ENCODE measurements at places on chromosomes 7 and 10. TPM values are rescaled to one million over a fixed set of nuclear protein-coding genes. Genes with fewer than 3 reads are reported as not detected.

- no peak overlapping the region for H3K4me3 ChIP-seq
- no peak for DNase-seq
- no peaks in the 10 kb centered on the region for H3K27me3 ChIP-seq
These were observed 115.8 kb upstream of the SEC61G start for GRCh38 chr7:54874804-54875203.

The LAMB4 gene
- 0.13 TPM for total RNA-seq

The TEX47 gene
- total RNA-seq, result not detected

DNA sequence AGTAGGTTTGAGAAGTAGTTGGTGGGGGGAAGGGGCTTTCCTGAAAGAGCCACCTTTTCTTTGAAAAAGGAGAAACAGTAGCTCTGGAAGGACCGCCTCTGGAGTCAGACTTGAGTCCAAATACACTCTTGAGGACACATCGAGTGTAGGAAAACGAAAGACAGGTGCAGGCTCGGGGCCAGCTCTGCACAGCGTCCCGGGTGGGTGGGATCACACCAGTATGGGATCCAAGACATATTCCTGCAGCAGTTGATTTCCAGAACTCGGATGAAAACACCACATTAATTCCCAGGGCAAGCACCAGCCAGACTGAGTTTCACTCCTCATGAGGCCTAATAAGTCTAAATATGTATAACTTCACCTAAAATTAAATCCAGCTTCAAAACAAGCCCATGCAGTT, 61.4 kb downstream of the ASB13 start:
- no peaks in the 10 kb centered on the region for H3K27me3 ChIP-seq
- H3K4me3 ChIP-seq, result no peak overlapping the region
- peaks cover 35% of the 10 kb centered on the region for H3K4me1 ChIP-seq
- H3K27ac ChIP-seq, result peak overlapping the region; percentile 60
- peak; percentile 71 for DNase-seq

The SVOPL gene
- total RNA-seq, result not detected

DNA sequence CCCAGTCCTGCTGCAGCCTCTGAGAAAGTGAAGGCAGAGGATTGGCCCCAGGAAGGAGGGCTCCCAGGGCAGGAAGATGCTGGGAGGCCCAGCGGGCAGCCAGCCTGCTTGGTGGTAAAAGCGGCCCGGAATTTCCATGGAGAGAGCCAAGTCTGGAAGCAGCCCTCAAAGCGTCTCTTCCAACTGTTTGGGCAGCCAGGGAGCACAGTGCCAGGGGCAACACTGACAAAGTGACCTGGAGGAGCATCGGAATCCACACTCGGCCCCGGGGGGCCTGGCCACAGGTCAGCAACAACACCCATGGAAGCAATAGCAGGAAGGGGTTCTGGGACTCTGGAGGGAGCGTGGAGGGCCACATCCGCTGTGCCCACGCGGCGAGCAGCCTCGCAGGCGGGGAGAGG, 63.2 kb upstream of the FGFR2 start:
- no peaks in the 10 kb centered on the region for H3K36me3 ChIP-seq
- no peak overlapping the region for H3K27ac ChIP-seq
- no peaks in the 10 kb centered on the region for H3K4me1 ChIP-seq
- H3K4me3 ChIP-seq, result no peak overlapping the region
- no peaks in the 10 kb centered on the region for H3K27me3 ChIP-seq

GRCh38 chr7:95693551-95694333, 78.6 kb upstream of the DYNC1I1 start:
- H3K36me3 ChIP-seq, result no peaks in the 10 kb centered on the region
- H3K27me3 ChIP-seq, result no peaks in the 10 kb centered on the region

- H3K27me3 ChIP-seq, result no peaks in the 10 kb centered on the region
- H3K36me3 ChIP-seq, result no peaks in the 10 kb centered on the region
- H3K4me1 ChIP-seq, result no peaks in the 10 kb centered on the region
- H3K4me3 ChIP-seq, result no peak overlapping the region
- no peak for DNase-seq
These were observed 45.3 kb downstream of the TACC2 start for GRCh38 chr10:122034149-122034756.

- H3K36me3 ChIP-seq, result no peaks in the 10 kb centered on the region
- no peak for DNase-seq
- H3K27me3 ChIP-seq, result no peaks in the 10 kb centered on the region
- H3K4me1 ChIP-seq, result peaks cover 4% of the 10 kb centered on the region
- no peak overlapping the region for H3K4me3 ChIP-seq
These were observed 9.9 kb upstream of the DOCK1 start for GRCh38 chr10:126895214-126895781.

DNA sequence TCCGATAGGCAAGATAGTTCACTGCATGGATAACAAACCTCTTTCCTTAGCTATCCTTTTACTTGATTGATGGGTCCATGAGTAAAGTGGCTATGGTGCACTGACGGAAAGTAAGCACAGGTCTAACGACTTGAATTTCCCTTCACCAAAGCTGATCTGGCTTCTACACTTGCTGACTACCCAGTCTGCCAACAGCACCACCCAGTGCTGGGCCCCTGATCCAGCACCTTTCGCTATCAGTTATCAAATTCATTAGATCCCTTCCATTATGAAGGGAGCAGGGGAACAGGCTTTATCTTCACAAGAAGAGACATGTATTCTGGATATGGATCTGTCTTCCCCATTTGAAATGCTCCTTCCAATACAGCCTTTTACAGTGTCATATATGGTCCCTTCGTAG, 855.9 kb downstream of the GRID1 start:
- H3K36me3 ChIP-seq, result no peaks in the 10 kb centered on the region
- H3K27me3 ChIP-seq, result no peaks in the 10 kb centered on the region
- H3K4me1 ChIP-seq, result no peaks in the 10 kb centered on the region
- no peak overlapping the region for H3K4me3 ChIP-seq

The CPA2 gene
- total RNA-seq, result 0.44 TPM

The CALY gene
- total RNA-seq, result not detected

- no peak overlapping the region for H3K27ac ChIP-seq
- no peaks in the 10 kb centered on the region for H3K36me3 ChIP-seq
- no peak overlapping the region for H3K4me3 ChIP-seq
- no peaks in the 10 kb centered on the region for H3K27me3 ChIP-seq
- DNase-seq, result no peak
These were observed 13.8 kb downstream of the AKR1C1 start for GRCh38 chr10:4977025-4977424.

- no peak overlapping the region for H3K4me3 ChIP-seq
- no peak for DNase-seq
- peaks cover 2% of the 10 kb centered on the region for H3K4me1 ChIP-seq
- no peak overlapping the region for H3K27ac ChIP-seq
- no peaks in the 10 kb centered on the region for H3K27me3 ChIP-seq
These were observed 265.4 kb downstream of the CREB5 start for GRCh38 chr7:28677668-28678067.

DNA sequence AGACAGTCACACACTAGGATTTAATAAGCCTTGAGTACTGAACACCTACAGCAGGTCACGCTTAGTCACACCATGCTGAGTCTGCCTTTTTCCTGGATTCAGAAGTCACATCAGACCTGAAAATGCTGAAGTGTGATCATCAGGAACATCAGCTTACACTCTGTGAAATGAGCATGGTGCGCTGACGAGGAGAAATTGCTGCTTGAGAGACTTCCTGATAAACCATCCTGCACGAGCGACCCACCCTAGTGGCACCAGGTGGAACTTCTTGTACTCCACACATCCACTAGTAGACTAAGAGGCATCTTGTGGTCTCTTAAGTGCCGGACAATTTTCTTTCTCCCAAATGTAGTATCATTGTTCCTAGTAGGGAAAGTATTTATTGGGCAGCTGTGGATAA, 51.8 kb upstream of the MRLN start:
- H3K4me3 ChIP-seq, result no peak overlapping the region
- no peaks in the 10 kb centered on the region for H3K27me3 ChIP-seq
- H3K36me3 ChIP-seq, result peaks cover 47% of the 10 kb centered on the region
- no peaks in the 10 kb centered on the region for H3K4me1 ChIP-seq
- DNase-seq, result peak; percentile 24
- no peak overlapping the region for H3K27ac ChIP-seq
